Panc1 (cell line): ENCODE measurements at places on chromosomes 4 and X. TPM values are rescaled to one million over a fixed set of nuclear protein-coding genes. Genes with fewer than 3 reads are reported as not detected.

The PGAM4 gene
- total RNA-seq = not detected

The PASD1 gene
- not detected for total RNA-seq

- no peak for DNase-seq
Observed at GRCh38 chr4:650951-651883, 22.9 kb downstream of the ATP5ME start.

- no peak for DNase-seq
Observed at GRCh38 chr4:79170077-79170476, 155.8 kb downstream of the NAA11 start.

DNA sequence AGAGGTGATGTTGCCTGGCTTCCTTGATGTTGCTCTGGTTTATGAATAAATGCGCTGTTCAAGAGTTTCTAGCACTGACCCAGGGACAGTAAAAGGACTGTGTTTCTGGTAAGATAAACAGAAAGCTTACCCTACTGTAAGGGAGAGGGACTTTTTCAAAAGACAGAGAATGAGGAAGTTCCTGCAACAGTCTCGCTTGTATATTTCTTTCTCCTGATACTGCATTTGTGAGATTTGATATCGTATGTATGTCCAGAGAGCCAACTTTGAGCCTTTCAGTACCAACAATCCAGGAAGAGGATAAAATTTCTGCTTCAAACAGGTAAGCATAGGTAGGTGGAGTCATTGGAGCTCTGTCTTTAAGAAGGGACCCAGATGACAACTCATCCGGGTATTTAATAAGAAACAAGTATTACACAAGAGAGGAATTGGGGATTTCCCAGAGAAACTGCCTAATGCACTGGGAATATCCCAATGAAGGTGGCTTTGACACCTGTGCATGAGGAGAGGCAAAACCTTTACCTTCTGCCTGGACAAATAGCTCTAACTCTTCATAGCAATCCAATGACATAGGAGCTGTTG, 773 bp downstream of the DAPP1 start:
- no peak for DNase-seq

DNA sequence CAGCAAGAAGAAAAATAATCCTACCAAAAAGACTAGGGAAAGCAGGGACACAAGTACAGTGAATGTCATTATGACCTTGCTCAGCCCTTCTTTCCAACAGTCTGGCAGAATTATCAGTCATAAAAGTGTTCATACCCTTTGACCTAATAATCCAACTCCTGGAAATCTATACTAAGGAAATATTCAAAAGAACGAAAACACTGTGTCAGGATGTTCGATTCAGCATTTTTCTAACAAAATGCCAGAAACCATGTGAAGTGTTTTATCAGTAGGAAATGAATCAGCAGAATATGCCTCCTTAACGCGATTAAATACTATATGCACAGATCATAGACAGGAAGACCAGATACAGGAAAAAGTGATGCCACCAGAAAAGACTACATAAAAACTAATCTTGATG, 16.2 kb upstream of the S100G start:
- no peak for DNase-seq

DNA sequence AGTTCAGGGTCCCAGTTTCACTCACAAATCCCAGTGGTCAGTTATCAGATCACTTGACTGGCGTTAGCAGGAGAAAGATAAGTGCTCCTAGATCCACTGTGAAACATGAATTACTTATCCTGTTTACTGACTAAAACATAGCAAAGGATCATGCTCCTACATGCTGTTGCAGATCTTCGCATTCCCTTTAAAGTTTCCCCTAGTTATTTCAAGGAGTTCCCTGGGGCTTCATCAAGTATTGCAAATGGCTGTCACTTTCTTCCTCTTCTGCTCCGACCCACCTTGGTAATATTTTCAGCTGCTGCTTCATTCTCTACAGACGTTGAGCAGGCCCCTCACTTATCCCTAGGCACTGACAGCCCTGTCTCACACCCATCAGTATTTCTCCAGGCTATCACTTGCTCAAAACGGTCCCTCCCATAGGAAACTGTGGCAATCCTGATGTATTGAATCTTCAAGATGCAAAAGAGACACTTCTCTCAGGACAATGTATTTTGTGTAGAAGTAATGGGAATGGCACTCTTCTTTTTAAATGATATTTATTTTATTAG, 466.0 kb downstream of the INPP4B start:
- no peak for DNase-seq

DNA sequence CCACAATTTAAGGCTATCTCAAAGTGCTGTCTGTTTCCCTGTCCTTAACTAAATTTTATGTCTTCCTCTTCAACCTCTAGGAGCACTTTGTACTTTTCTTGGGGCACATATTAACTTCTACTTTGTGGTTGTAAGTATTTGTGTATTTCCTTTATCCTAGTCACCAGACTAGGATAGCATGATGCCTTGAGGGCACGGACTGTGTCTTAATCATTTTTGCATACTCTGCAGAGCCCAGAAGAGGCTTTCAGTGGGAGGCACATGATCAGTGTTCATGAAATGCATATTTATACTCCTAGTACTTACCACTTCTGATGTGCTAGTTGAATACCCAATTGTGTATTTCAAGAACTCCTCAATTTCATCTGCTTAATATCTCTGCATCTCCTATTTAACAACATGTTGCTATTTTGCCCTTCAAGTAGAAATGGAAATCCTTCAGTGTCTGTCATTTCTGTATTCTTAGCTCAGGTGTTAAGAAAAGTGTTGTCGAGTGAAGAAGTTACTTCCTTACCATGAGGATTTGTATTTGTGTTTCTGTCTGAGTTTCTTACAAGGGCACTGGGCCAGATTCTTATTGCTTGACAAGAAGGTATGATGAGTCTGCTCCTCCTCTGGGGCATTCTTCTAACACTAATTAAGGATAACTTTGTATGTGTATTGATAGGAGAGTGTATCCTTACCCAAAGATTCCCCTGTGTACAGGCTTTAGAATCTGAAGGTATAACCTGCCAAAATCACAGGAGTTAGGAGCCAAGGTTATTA, 28.3 kb upstream of the PGRMC2 start:
- DNase-seq = no peak

GRCh38 chr4:88765729-88766128, 68.1 kb upstream of the NAP1L5 start:
- DNase-seq = no peak

DNA sequence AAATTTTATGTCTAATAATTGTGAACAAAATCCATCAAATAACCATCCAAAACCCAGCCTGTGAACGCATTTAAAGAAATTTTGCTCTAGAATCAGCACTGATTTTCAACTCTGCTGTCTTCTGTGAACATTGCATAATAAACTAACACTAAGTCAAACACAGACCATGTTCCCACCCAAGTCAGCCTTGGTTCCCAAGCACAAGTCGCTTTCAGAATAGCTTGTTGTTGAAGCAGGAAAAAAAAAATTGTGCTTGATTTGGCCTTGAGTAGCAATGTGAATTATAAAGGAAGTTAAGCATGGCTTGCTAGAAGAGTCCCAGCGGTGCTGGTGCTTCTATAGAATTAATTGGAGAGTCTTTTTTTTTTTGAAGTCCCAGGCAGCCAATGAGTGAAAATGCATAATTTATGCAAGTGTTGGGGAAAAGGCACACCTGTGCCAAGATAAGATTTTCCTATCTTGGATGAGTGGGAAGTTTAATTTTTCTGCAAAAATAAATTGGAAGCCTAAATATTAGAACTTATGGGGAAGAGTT, 42.1 kb downstream of the HHIP start:
- DNase-seq = no peak

- no peak for DNase-seq
Observed at GRCh38 chr4:10098780-10099160, 17.8 kb downstream of the WDR1 start.

DNA sequence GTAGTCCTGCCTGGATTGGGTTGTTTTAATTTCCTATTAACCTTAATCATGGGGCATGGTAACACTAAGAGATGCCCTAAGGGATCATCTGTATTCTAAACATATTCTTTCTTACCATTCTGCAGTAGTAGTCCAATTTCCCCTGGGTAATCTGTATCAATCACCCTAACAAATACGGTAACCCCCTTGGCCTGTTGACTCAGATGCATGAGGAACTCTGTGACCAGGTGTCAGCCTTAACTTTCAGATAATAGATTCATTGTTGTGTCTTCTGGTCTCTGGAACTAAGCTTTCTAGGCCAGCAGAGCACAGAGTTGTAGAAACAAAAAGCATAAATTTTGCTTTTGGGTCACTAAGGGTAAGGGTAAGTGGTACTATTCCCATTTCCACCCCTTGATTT, 13.1 kb upstream of the BANK1 start:
- no peak for DNase-seq
